Right atrium auricular region (tissue), 2 donors: ENCODE measurements at places on chromosomes 16 and 17. TPM values are rescaled to one million over a fixed set of nuclear protein-coding genes. Genes with fewer than 3 reads are reported as not detected.

DNA sequence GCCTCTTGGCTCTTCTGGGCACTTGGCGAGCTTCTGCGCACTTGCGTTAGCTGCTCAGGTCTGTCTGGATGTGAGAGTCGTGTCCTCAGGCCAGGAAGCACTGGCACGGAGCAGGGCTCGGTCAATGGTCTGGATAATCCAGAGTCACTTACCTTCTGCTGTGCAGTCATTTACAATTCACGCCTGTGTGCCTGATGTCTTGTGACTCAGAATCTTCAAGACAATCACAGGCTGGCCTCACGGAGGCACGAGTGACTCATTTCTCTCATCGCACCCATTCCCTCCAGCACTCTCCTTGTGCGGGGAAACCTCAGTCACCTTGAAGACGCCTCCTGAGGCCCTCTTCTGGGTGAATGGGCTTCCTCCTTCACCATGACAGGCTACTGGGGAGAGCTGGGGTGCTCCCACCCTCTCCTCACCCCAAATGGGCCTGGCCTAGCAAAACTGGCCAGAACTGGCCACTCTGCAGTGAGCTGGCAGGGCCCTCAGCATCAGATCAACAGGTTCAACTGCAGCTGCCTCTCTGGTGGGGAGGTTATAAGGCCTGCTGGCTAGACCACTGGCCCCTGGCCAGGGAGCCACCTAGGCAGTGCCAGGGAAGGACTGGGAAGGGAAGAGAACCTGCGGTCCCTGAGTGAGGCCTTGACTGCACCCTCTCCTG lies 1.9 kb upstream of the CAPN15 start:
- DNase-seq: no peak

KREMEN2 gene
- total RNA-seq: not detected

DNA sequence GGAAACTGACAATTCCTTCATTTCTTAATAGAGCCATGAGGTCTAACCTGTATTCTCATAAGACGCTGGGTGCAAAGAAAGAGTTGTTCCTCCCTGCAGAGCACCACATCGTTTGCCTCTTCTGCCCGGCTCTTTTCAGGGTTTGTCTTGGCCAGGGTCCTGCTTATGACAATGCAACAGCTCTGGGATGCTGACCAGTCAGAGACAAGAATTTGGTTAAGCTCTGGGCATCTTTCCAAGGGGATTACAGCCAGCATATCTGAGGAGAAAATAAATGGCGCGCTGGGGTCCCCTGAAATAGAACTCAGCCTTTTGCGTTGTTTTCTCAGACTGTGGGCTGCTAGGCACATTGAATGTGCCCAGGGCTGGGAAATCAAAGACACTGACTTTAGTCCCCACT lies 128.6 kb downstream of the SHISA6 start:
- DNase-seq: no peak

DNA sequence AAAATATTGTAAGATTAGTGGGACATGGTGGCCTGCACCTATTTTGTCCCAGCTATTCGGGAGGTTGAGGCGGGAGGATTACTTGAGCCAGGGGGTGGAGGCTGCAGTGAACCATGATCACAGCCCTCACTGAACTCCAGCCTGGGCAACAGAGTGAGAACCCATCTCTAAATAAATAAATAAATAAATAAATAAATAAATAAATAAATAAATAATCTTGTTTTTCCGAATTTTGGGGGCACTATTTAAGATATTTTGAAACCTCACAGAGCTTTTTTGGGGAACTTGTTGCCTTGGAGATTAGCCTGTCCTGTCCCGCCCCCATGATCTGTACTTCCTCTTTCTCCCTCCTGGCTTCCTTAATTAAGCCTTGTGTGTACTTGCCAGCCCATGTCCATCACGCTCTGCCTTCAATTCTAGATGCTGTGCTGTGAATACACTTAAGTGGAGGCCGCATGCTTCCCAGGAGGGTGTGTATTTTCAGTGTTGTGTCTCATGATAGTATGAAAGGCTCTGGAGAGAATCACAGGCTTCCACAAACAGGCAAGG lies 4.4 kb downstream of the LGALS9 start:
- DNase-seq: no peak

DNA sequence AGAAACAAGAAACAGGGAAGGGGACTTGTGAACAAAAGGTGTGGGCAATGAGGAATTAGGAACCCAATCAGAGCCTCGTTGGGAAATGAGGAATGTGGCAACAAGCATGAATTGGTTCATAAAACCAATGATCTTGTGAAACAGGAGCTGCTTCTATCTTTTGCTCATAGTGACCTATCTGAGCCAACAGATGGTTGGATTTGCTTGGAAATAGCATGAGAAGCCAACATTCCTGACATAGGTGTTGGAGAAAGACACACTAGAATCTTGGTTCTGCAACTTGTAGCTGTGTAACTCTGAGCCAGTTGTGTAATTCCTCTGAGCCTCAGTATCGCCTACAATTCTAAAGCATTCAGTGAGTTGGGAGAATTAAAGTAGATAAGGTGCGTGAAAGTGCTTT lies 251.9 kb upstream of the AXIN2 start:
- DNase-seq: no peak

- DNase-seq: no peak
These were observed 11.5 kb downstream of the RMI2 start for GRCh38 chr16:11356573-11357331.

- peak; percentile 13 for DNase-seq
These were observed 29.0 kb downstream of the IL21R start for GRCh38 chr16:27430923-27431484.

SOCS7 gene
- 14.8 TPM for total RNA-seq
